ENCODE measurements at places on chromosomes 7 and 10.

- DNase-seq = no peak
These were observed 56.5 kb downstream of the AFAP1L2 start for GRCh38 chr10:114347791-114348190.

DNA sequence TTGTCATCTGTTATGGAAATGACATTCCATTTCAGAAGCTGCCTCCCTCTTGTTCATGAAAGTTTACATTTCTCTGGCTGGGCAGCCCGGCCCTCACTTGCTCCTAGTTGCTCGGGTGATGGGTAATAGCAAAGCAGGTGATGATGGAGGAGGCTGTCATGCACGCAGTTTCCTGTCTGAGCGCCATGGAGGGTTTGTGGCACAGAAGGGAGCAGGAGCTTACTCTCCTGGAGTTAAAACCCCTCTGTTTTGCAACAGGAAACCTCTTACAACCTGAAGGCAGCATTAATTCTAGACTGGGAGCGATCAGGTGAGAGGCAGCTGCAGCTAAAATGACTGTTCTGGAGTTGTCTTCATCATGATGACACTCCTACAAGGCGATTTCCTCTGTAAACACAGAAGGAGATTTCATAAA lies 34.1 kb upstream of the MKI67 start:
- no peak for DNase-seq

- DNase-seq = no peak
These were observed 15.6 kb upstream of the MKRN1 start for GRCh38 chr7:140494867-140495266.

- no peak for DNase-seq
These were observed 37.2 kb downstream of the FAM13C start for GRCh38 chr10:59325116-59325515.

DNA sequence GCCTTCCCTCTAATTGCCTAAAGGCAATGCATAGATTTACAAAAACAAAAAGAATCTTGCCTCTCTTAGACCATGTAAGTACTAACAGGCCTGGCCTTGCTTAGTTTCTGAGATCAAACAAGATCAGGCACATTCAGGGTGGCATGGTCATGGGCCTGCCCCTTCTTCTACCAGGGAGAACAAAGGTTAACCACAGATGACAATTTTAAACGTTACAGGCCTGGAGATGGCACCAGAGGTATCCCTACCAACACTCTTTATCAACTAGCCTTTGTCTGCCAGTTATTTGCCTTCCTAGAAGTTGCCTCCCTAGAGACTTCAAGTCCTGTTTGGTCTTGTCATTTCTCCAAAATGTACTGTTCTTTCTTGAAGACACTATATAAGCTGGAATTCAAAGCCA lies 252.6 kb downstream of the DOCK4 start:
- no peak for DNase-seq

DNA sequence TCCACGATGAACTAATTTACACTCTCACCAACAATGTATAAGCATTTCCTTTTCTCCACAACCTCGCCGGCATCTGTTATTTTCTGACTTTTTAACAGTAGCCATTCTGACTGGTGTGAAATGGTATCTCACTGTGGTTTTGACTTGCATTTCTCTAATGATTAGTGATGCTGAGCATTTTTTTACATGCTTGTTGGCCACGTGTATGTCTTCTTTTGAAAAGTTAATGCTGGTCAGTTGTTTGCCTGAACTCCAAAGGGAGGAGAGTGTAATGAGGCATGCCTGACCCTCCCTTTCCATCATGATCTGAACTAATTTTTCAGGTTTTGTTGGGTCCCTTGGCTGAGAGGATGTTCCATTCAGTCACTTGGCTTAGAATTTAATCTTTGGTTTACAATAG lies 50.7 kb upstream of the SVIL start:
- DNase-seq = no peak

GRCh38 chr7:15525652-15526263 lies 36.1 kb downstream of the AGMO start:
- no peak for DNase-seq

DNA sequence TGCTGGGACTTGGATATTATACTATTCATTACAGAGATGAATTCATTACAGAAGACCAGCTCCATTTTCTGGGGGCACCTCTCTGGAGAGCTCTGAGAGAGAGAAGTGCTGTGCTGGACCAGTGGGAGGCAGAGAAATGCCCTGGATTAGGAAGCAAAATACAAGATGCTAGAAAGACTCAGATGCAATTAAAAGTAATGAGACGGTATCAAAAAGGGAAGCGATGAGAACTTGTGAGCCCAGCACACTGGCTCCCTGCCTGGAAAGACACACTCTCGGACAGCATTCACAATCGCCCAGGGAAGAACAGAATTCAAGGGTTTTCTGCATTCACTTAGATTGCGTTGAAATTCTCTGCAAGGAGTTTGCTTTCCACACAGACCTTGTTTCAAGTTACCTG lies 3.5 kb upstream of the FRAT2 start:
- no peak for DNase-seq

DNA sequence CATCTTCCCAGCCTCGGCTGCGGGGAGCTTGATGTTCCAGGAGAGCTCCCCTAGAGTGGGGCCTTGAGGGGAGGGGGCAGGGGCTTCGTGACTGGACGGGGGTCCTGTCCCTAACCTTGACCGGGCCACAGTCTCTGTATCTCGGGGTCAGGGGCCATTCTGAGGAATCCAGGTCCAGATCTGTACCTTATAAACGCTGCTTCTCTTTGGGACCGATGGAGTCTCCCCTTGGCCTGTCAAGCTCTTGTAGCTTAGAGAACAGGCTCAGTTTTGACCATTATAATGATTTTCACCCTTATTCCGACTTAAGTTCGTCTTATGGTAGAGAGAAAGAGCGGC lies 831 bp downstream of the ZKSCAN5 start:
- DNase-seq = no peak
